ENCODE measurements at places on chromosomes 16 and 17.

- DNase-seq, result no peak
These were observed 42.2 kb downstream of the ABAT start for GRCh38 chr16:8716592-8716991.

DNA sequence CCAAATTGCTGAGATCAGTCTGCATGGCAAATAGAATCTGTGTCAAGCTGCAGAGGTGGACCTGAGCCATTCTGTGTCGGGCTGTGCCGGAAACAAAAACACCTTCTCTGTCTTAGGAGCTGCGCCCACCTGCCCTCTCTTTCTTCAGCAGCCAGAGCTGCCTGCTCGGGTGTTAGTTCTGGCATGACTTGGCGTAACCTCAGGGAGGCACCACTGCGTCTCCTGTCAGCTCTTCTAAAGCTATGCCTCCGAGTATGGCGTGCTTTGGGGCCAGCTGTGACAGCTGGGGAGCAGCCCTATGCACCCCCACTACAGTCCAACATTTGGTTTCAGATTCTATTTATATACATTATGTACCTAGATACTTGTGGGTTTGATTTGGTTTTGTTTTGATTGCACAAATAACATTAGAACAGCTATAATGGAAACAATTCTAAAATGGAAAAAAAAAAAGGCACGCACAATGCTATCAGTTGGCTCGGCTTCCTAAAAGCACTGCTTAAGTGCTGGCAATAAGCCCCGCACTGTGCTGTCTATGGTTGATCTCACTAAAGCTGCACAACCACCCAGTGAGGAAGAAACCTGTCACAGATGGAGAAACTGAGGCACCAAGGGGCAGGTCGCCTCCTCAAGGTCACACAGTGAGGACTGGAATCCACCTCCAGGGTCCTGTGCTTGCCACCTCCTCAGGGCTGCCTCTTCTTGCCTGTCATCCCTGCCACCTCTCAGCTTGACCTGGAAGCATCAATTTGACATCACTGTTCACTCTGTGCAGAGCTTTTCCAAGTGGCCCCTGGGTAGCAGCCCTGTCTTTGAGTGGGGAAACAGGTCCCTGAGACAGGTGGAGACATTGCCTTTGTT is 18.7 kb upstream of the ADGRG1 start:
- DNase-seq, result no peak

- DNase-seq, result peak; percentile 53
These were observed 17.7 kb downstream of the CCL17 start for GRCh38 chr16:57422026-57422944.

- DNase-seq, result no peak
These were observed 10.1 kb downstream of the TEKT5 start for GRCh38 chr16:10684511-10685151.

- no peak for DNase-seq
These were observed 103.5 kb downstream of the STX8 start for GRCh38 chr17:9472094-9472493.

DNA sequence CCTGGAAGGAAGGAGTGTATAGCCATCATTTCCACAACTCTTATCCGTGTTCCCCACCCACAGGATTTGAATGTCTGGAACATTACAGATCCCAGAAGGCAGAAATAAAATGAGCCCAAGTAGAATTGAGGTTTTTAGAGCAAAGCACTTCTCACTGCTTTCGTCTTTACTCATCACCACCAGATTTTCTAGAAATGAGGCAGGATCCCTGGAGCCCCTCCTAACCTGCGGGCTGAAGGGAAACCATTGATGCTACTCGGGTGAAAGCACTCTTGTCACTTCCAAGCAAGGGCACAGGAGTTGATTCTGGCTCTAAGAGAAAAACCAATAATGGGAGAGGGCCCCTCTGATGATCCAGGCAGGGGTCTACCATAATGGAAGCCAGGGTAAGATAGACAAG is 2.8 kb upstream of the ALDOC start:
- DNase-seq, result no peak

DNA sequence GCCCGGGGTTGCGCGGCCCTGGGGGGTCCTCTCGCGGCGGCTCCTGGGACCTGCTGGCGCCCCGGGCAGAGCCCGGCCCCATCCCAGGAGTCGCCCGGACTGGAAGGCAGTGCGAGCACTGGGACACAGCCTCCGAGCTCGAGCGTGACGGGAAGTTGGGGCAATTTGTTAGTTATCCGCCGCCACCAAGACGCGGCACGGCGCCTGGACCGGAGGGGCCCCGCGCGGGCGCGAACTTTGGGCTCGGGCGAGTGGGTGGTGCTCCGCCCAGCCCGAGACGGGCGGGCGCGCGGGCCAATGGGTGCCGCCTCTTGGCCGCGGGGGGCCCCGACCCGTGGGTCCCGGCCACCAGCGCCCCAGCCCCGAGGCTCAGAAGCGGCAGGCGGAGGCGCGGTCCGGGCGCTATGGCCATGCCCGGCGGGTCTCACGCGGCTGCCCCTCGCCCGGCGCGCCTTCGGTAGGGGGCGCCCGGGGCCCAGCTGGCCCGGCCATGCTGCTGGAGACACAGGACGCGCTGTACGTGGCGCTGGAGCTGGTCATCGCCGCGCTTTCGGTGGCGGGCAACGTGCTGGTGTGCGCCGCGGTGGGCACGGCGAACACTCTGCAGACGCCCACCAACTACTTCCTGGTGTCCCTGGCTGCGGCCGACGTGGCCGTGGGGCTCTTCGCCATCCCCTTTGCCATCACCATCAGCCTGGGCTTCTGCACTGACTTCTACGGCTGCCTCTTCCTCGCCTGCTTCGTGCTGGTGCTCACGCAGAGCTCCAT is at the start of gene ADORA2B:
TSS of gene ADORA2B (plus strand) at position 372 of the 768 bp plus-strand sequence. CDS start at position 491, 119 bp downstream.
- DNase-seq, result no peak

- DNase-seq, result no peak
These were observed 89.6 kb upstream of the MAF start for GRCh38 chr16:79690159-79690558.

- DNase-seq, result no peak
These were observed 4.9 kb downstream of the ALOX15 start for GRCh38 chr17:4636474-4637100.

- DNase-seq, result no peak
These were observed 44.2 kb upstream of the RASD1 start for GRCh38 chr17:17540278-17540906.

- no peak for DNase-seq
These were observed 19.4 kb downstream of the UTS2R start for GRCh38 chr17:82390860-82391435.

DNA sequence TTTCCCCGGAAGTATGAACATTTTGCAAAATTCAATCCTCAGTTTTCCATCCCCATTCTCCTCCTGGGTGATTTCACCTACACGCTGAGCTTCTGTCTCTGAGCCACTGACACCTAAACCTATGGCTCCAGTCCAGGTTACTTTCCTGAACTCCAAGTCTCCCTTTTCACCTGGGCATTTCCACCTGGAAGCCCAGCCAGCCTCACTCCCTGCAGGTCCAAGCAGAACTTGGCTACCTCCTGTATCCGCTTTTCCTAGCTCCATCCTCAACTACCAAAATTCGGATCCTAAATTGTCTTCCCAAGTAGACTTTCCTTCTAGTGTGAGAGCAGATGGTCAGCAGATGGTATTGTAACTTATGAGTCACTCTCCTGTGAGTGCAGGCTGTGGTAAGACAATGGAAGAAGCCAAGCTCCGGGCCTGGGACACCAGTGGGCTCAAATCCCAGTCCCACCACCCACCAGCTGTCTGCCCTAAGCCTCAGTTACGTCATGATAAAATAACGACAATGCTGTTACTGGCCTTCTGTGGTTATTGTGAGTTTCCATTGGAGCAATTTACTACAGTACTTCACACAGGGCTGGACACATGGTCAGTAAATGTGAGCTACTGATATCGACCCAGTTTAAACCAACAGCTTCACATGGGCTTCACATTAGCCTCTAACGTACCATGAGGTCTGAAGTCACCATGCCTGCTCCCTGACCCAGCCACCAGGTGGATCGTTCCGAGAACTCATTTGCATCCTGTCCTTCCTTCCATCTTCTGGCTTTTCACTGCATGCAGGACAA is 33.3 kb downstream of the PECAM1 start:
- peak; percentile 99 for DNase-seq

GRCh38 chr17:40106760-40107521 is 6.6 kb upstream of the NR1D1 start:
- no peak for DNase-seq

- DNase-seq, result no peak
These were observed 853 bp upstream of the DOK4 start for GRCh38 chr16:57486858-57487834.

DNA sequence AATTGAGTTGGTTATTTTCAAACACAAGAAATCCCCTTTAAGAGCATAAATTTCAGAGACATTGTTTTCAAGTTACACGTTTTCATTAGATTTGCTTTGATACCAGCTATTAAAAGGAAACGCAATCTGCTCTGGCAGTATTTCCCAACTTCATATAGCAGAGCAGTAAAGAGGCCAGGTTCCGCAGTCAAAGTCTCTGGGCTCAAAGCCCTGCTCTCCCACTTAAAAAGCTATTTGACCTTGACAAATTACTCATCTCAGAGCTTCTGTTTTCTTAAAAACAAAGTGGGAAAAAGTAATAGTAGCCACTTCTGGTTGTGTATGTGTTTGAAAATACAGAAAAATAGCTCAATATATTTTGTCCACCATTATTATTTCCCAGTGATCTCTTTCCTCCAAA is 89.7 kb upstream of the CDYL2 start:
- no peak for DNase-seq

DNA sequence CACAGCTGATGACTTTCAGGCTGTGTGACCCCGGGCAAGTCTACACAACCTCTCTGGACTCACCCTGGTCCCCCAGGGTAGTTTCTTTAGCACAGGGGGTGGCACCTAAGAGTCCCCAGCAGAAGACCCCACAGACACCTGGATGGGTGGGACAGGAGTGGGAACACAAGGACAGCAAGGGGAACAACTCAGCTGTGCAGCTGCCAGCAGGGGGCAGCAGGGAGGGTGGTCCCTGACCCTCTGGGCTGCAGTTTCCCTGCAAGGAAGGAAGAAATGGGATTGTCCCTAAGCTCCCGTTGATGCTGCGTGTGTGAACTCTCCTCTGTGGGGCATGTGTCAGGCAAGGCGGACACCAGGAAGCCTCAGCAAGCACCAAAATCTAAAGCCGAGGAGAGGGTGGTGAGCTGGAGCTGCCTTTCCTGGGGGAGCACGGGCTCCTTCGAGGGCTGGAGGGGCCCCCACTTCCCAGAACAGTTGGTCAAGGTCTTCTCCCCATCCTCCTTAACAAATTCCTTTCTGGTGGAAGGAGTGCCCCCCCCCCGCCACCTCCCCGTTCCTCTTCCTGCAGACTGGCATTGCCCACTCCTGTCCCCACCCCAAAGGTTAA is 24.1 kb upstream of the CDH5 start:
- DNase-seq, result no peak

DNA sequence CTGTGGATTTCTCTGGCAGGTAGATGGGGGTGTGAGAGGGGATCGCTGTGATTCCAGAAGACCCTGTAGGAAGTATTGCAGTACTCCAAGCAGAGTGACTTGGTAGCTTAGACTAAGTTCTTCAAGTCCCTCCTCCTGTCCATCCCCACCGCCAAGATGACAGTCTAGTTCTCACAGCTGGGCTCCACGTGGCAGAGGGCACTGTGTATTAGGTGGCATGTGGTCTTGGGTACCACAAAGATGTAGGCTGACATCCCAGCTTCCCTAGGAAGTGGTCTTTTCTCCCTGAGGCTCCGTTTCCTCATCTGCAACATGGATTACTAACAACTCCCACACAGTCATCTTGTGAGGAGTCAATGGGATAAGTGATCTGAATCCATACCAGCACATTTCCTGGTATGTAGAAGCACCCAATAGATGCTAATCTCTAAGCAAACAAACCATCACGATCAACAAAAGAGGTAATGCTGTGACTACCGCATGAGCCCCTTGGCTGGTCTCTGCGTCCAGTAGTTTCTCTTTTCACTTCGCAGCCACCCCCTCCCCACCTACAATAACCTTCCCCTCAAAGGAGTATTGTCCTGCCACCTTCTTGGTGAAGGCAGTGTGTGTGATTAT is 349.1 kb upstream of the EEF2KMT start:
- no peak for DNase-seq

DNA sequence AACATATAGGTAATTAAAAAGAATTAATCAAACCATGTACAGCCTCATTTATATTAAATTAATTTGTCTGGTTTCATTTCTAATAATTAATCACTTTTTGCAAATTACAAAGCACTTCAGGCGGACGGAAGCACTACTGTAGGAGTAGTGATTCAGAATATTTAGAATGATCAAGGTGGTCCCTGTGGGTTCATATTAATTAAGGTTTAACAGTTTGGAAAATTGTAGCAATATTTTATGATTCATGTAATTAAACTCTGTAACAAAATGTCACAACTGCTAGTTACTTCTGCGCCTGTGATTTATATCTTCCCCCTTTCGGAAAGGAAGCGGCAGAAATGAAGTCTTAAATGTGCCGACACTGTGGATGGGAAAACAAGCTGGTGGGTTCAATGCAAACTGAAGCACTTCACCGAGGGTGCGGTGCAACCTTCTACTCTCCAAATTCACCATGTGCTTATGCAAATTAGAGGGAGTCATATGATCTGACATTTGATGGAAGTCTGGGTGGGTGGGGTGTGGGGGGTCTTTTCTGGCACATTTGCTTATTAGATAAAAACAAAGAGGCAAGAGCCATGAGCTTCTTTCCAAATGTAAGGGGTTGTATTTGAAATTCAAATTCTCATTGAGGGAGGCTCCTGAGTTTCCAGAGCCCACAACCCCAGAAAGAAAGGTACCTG is 679.4 kb downstream of the TOX3 start:
- DNase-seq, result no peak

DNA sequence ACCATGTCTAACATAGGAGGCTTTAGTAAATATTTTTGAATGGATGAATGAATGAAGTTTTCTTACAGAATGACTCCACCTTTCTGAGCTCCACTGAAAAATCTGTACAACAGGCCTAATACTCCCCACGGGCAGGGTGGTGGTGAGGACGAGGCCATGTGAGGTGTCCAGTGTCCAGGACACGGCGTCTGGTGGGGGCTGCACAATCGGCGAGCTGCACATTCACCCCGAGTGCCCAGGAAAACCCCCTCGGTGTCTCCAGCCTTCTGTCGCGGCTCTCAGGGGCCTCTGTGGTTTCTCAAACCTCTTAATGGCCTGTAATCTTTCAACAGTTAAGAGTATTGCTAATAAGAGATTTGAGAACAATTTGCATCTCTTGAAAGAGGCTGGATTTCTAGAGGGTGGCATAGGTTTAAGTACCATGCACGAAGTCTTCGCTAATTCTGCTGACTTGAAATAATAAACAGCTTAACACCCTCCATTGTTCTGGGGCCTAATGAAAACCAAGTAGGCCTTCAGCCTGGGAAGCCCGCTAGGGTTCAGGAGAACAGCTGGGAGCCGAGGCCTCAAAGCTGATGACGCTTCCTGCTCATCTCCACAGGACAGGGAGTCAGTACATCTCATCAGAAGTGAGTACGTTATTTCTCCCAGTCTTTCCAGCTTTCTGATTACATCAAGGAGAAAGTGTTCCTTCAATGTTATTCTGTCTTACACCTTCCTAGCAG is 304.6 kb upstream of the FOXF1 start:
- no peak for DNase-seq

- no peak for DNase-seq
These were observed 7.2 kb downstream of the SYNGR2 start for GRCh38 chr17:78175643-78175981.

- DNase-seq, result no peak
These were observed 67.1 kb upstream of the METRNL start for GRCh38 chr17:83012200-83012785.

All from HFF-Myc (cell line).